ENCODE measurements at places on chromosomes 6 and 20.

DNA sequence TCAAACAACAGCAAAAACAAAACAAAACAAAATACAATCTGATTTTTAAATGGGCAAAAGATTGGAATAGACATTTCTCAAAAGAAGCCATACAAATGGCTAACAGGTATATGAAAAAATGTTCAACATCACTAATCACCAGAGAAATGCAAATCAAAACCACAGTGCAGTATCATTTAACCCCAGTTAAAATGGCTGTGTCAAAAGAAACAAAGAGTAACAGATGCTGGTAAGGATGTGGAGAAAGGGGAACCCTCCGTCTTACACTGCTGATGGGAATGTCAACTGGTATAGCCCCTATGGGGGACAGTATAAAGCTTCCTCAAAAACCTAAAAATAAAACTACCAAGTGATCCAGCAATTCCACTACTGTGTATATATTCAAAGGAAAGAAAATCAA, 10.9 kb upstream of the NELFCD start:
- no peak for DNase-seq

GRCh38 chr6:166997768-166998255, 1.4 kb upstream of the CEP43 start:
- peak; percentile 79 for DNase-seq

GRCh38 chr6:57327311-57327710, 9.9 kb downstream of the PRIM2 start:
- no peak for DNase-seq

- DNase-seq: no peak
Observed at GRCh38 chr20:6704132-6704861, 63.2 kb upstream of the BMP2 start.

GRCh38 chr20:21515300-21516179, 1.7 kb upstream of the NKX2-2 start:
- DNase-seq: no peak

- no peak for DNase-seq
Observed at GRCh38 chr20:61657721-61658377, 405.8 kb downstream of the CDH4 start.

DNA sequence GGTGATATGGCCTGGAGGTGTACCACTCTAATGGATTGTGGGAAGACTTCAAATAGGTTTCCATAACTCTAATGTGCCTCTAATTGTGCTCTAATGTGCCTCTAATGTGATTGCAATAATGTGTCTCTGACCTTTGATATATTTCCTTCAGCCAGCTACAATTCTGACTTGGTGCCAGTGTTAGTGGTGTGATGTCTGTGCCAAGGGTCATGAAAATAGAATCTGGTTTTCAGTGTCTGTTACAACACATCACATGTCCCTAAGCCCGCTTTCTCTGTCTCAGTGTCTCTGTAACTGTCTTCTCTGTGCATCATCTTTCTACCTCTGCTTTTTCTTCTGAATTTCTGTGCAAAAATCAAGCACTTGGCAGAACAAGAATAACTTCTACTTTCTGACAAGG, 77.2 kb upstream of the ECI2 start:
- no peak for DNase-seq

DNA sequence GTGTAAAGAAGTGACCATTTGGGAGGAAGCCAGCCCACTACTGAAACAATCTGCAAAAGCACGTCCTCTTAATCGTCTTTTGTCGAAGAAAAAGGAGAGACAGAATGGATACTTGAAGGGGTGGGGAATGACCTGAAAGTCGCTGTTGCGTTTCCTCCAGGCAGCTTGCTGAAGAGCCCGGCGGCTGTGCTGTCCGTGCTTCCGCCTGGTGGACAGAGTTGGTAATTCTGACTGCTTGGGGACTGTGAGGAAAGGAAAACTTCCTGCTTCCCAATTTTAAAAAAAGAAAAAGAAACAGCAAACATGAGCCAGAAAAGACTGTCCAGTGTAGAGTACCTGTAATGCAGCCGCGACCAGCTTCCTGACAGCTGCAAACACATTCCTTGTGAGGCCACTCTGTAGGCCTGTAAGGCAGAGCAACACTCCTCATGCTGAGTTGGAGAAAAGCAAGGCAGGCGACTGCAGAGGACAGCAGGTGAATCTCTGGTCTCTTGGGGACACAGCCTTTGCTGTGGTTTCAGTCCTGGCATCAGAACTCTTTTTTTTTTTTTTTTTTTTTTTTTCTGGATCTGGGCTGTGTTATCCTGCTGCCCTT, 251.1 kb upstream of the TBX18 start:
- DNase-seq: peak; percentile 20

GRCh38 chr6:2492686-2493523, 247.5 kb upstream of the GMDS start:
- DNase-seq: no peak

DNA sequence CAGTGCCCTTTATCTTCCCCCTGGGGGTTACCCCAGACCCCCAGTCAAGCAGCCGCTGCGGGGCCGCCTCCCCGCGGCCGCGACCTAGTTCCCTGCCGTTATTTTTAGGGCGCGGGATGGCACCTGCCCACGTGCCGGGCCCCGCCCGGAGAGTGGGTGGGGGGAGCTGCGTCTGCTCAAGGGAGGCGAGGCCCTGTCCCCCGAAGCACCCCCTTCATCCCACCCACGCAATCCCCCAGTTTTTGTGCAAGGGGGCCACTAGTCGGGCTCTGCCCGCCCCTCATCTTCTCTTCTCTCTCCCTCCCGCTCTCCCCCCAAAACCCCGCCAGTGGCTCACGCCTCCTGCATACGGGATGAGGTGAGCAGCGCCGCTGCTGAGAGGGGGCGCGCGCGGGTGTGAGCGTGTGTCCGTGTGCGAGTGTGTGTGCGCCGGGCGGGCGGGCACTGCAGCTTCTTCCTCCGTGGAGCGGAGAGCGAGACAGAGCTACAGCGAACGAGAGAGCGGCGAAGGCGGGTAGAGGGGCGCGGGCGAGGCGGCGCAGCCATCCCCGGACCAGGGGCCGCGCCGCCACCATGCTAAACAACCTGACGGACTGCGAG, at the start of gene SLC12A5:
Gene SLC12A5, plus strand, starts transcription at position 444 of the 600 bp plus-strand sequence. Its CDS starts 130 bp downstream, at position 574.
- no peak for DNase-seq

GRCh38 chr20:17344790-17345189, 118.0 kb downstream of the PCSK2 start:
- DNase-seq: no peak

GRCh38 chr20:38143646-38144554, 21.2 kb downstream of the TGM2 start:
- peak; percentile 88 for DNase-seq

- DNase-seq: peak; percentile 66
Observed at GRCh38 chr20:46027245-46027853, 1.7 kb upstream of the SLC12A5 start.

DNA sequence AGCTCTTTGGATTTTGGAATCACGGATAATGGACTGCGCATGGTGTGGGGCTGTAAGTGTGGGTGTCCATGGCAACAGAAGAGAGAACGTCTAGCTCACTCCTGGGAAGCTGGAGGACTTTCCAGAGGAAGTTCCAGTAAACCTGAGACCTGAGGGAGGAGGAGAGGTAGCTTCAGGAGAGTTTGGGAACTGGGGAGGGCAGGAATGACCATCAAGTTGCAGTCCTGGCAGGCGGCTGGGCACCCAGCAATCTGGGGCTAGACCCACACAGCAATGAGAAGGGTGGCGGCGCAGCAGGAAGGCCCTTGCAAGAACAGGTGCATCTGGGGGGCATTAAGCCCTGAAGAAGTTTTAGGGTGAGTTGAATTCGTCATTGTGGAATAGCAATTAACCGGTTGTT, 95.9 kb downstream of the FOXC1 start:
- DNase-seq: no peak

GRCh38 chr6:125733516-125734300, 15.7 kb upstream of the HEY2 start:
- DNase-seq: no peak

Data from inflammatory macrophage (primary cell).